Activated CD4-positive, alpha-beta T cell treated with anti-CD3 and anti-CD28 coated beads for 36 hours (primary cell): ENCODE measurements at places on chromosomes 3 and 15. TPM values are rescaled to one million over a fixed set of nuclear protein-coding genes. Genes with fewer than 3 reads are reported as not detected.

GCSAM gene
- 12.1 TPM for total RNA-seq

DNA sequence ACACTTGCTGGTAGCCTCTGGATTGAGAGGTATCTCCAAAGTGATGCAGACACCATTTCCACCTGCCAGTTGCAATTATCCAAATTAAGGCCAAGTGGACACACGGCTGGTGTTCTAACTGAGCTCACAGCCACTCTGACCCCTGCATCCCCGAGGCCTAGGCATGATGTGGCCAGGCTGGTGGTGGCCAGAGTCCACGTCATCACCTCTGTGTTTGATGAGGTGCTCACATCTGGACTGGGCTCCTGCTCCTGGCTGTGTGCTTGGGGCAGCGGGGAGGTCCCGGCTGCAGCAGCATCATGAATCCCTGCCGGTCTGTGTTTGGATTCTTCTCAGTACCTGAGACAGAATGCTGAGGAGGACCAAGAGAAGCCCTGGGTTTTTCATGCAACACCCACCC, 4.9 kb downstream of the OXTR start:
- H3K27ac ChIP-seq = no peak overlapping the region
- H3K27me3 ChIP-seq = peaks cover 20% of the 10 kb centered on the region
- no peak for DNase-seq
- no peaks in the 10 kb centered on the region for H3K36me3 ChIP-seq
- peaks cover 10% of the 10 kb centered on the region for H3K4me1 ChIP-seq

DNA sequence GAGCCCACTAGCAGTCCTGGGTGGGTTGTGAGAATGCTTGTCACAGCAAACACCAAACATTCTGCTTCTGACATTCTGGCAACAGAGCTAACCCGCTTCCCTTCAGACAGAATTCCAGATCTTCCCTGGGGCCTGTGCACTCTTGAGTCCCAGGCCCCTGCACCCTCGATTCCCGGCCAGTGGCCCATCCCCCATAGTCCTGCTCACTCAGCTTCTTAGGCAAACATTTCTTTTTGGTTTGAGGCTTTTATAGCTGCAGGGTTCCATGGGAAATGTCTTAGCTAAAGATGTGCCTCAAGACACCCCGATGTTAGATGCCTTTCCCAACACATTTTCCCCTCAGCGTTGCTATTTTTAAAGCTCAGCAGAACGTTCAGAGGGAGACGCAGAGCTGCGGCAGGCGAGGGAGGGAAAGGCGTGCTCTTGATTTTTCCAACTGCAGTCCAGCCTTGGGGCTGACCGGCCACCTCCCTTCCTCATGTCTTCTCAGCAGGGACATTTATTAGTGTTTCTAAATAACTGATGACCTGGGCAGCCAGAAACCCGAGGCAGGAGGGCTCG, 35.2 kb downstream of the ABTB1 start:
- no peak for DNase-seq
- no peak overlapping the region for H3K27ac ChIP-seq
- H3K27me3 ChIP-seq = no peaks in the 10 kb centered on the region
- no peaks in the 10 kb centered on the region for H3K36me3 ChIP-seq

DNA sequence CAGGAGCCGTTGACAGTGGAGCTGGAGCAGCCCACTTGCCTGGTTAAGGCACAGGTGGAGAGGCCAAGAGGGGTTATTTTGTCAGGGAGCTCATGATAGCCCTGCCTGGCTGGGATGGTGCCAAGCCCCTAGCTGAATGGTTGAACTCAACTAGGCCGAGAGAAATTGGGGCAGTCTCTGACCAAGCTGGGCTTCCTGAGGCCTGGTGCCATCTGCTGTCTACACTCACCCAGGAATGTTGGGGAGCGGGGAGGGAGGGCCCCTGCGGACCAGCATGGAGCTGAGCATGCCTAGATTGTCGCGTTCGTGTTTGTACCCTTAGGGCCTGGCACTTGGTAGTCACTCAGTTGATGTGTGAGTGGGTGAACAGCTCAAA, 1.2 kb downstream of the BRPF1 start:
- H3K36me3 ChIP-seq = peaks cover 27% of the 10 kb centered on the region
- H3K27me3 ChIP-seq = no peaks in the 10 kb centered on the region
- H3K4me3 ChIP-seq = peak overlapping the region; percentile 79
- no peak for DNase-seq
- H3K27ac ChIP-seq = peak overlapping the region; percentile 91

GRCh38 chr3:183816681-183817510, 8.5 kb downstream of the MAP6D1 start:
- peaks cover 10% of the 10 kb centered on the region for H3K4me1 ChIP-seq
- no peak overlapping the region for H3K4me3 ChIP-seq
- DNase-seq = no peak
- H3K36me3 ChIP-seq = peaks cover 11% of the 10 kb centered on the region

POPDC2 gene
- total RNA-seq = 1.7 TPM

DNA sequence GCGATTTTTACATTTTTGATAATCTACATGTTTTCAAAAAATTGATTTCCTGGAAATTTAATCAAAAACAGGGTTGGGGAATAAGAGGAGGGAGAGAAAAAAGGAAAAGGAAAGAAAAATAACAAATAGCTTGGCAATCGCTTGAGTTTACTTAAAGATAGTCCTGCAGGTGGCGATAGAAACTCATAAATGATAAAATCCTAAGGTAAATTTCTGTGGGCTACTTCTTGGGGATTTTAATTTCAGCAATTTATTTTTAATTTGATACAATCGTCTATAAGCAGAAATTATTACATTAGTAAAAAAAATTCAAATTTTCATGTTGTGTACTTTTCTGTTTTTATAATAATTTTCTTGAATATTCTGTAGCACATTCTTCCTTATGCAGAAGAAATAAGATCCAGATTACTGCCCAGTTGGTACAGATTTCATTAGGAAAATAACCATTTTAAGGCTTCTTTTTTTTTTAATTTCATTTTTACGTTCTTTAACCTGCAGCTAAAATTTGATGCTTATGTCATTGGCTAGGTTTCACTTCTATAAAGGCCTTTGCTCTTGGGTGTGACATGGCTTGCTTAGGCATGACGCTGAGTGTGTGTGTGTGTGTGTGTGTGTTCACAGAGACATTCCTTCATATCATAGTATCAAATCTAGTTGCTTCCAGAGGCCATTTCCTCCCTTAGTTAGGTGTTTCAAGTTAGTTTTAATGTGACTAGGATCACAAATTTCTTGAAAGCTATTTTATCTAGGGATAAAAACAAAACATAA, 181.8 kb downstream of the MCTP2 start:
- no peaks in the 10 kb centered on the region for H3K27me3 ChIP-seq
- no peaks in the 10 kb centered on the region for H3K4me1 ChIP-seq
- DNase-seq = no peak
- no peak overlapping the region for H3K27ac ChIP-seq
- peaks cover under 1% of the 10 kb centered on the region for H3K36me3 ChIP-seq
- no peak overlapping the region for H3K4me3 ChIP-seq

- no peak within 1 kb of the TSS for H3K4me3 ChIP-seq
- H3K27ac ChIP-seq = no peak within 1 kb of the TSS
- DNase-seq = peak; percentile 66
Observed at GRCh38 chr3:113441051-113441770, at the start of gene CFAP44. Gene CFAP44 (minus strand): TSS chr3:113441493. CDS start chr3:113433664, 7,829 bp downstream.

- no peak overlapping the region for H3K4me3 ChIP-seq
- H3K27me3 ChIP-seq = no peaks in the 10 kb centered on the region
- DNase-seq = no peak
Observed at GRCh38 chr3:151228666-151229040, 25.6 kb upstream of the GPR171 start.

DNA sequence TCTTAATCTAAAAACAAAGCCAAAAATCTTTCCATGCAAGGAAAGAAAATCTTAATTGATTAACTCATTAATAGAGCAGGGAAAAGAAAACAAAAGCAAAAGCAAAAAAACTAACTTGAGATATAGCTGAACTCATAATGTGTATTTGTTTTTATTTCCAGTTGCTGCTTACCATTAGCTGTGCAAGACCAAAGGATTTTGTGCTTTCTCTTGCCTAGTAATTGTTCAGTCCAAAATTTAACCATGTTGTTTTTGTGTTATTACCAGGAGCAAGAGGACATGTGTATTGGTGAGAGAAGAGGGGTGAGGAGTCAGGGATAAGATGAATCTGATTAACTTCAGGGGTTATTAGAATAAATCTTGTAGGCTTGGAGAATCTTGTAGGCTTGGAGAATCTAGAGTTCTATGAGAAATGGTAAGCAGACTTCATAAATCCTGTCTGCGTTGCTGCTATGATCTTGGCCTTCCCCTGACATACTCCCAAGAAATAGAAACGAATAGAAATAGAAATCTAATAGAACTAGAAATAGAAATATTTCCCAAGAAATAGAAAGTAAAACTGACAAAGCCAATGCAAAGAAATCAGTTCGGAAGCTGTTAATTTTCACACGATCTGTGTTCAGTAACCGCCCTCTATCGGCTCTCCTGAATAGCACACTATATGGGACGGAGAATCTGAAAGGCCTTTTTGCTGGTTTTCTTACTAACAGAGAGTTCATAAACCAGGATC, 72.6 kb upstream of the TNFSF10 start:
- peak overlapping the region; percentile 66 for H3K4me3 ChIP-seq
- peaks cover 4% of the 10 kb centered on the region for H3K27me3 ChIP-seq
- peaks cover 9% of the 10 kb centered on the region for H3K36me3 ChIP-seq
- peak; percentile 55 for DNase-seq
- peak overlapping the region; percentile 75 for H3K27ac ChIP-seq
- H3K4me1 ChIP-seq = peaks cover 54% of the 10 kb centered on the region

TMEM212 gene
- not detected for total RNA-seq

BLM gene
- 59.5 TPM for total RNA-seq

PAQR9 gene
- total RNA-seq = not detected

DNA sequence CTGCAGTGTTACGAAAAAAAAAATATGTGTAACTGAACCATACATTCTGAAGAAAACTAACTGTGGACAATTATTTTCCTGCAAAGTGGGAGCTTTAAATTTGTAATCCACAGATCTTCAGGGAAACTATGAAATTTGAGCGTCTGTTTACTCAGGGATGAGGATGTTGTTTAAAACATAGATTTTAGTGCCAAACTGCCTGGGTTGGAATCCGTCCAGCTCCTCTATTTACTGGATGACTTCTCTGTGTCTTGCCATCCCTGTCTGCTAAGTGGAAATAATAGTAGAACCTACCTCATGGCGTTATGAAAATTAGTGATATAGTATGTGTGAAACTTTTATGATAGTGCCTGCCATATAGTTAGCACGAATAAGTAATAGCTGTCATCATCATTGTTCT, 666.5 kb downstream of the SQOR start:
- no peak overlapping the region for H3K4me3 ChIP-seq
- no peaks in the 10 kb centered on the region for H3K36me3 ChIP-seq
- no peak for DNase-seq
- H3K27ac ChIP-seq = no peak overlapping the region
- no peaks in the 10 kb centered on the region for H3K4me1 ChIP-seq
- peaks cover 3% of the 10 kb centered on the region for H3K27me3 ChIP-seq

MAP1A gene
- total RNA-seq = 1.3 TPM
